ENCODE measurements at places on chromosomes 4 and X.

- no peak for DNase-seq
- no peaks in the 10 kb centered on the region for H3K27me3 ChIP-seq
- H3K4me3 ChIP-seq: no peak overlapping the region
- H3K4me1 ChIP-seq: peaks cover 14% of the 10 kb centered on the region
- H3K36me3 ChIP-seq: peaks cover 65% of the 10 kb centered on the region
- H3K27ac ChIP-seq: peak overlapping the region; percentile 39
These were observed 86.3 kb downstream of the C4orf51 start for GRCh38 chr4:145766273-145766672.

- no peak overlapping the region for H3K4me3 ChIP-seq
- H3K4me1 ChIP-seq: no peaks in the 10 kb centered on the region
- H3K36me3 ChIP-seq: no peaks in the 10 kb centered on the region
- H3K27ac ChIP-seq: no peak overlapping the region
- no peak for DNase-seq
These were observed 859.2 kb upstream of the PRKX start for GRCh38 chrX:4572691-4573090.

- H3K36me3 ChIP-seq: peaks cover 5% of the 10 kb centered on the region
- DNase-seq: no peak
- H3K4me3 ChIP-seq: no peak overlapping the region
- H3K27ac ChIP-seq: no peak overlapping the region
- no peaks in the 10 kb centered on the region for H3K27me3 ChIP-seq
These were observed 36.7 kb downstream of the ARX start for GRCh38 chrX:24979081-24979480.

GRCh38 chr4:87720094-87720691 lies 70.1 kb downstream of the DMP1 start:
- no peak overlapping the region for H3K27ac ChIP-seq
- H3K36me3 ChIP-seq: no peaks in the 10 kb centered on the region
- H3K4me3 ChIP-seq: no peak overlapping the region
- no peak for DNase-seq
- no peaks in the 10 kb centered on the region for H3K4me1 ChIP-seq

GRCh38 chr4:186831574-186831973 lies 107.9 kb upstream of the FAT1 start:
- H3K4me1 ChIP-seq: no peaks in the 10 kb centered on the region
- no peak overlapping the region for H3K27ac ChIP-seq
- DNase-seq: no peak
- H3K36me3 ChIP-seq: no peaks in the 10 kb centered on the region
- H3K27me3 ChIP-seq: no peaks in the 10 kb centered on the region

DNA sequence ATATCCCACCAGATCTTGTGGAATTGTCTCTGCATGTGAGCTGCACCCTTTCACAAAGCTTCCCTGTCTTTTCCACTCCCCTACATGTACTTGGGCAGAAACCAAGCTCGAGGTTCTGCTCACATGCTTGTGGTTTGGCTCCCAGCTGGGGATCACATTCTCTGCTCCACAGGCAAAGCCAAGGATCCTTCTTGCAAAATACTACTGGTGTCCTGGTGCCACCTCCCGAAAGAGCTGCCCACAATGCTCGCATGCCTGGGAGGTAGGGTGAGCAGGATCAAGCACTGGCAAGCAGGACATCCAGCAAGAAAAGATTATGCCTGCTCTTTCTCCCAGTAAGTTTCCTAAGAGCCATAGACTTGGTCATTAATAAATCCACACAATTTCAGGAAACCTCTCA lies 45.1 kb upstream of the PPARGC1A start:
- no peak overlapping the region for H3K27ac ChIP-seq
- DNase-seq: no peak
- H3K36me3 ChIP-seq: no peaks in the 10 kb centered on the region
- H3K4me1 ChIP-seq: no peaks in the 10 kb centered on the region
